ENCODE measurements at places on chromosomes 2 and 18.

- H3K27me3 ChIP-seq: no peaks in the 10 kb centered on the region
- no peak overlapping the region for H3K27ac ChIP-seq
- H3K4me1 ChIP-seq: no peaks in the 10 kb centered on the region
- H3K36me3 ChIP-seq: no peaks in the 10 kb centered on the region
- no peak overlapping the region for H3K4me3 ChIP-seq
Measured at GRCh38 chr18:70390371-70391090, 101.7 kb downstream of the SOCS6 start.

DNA sequence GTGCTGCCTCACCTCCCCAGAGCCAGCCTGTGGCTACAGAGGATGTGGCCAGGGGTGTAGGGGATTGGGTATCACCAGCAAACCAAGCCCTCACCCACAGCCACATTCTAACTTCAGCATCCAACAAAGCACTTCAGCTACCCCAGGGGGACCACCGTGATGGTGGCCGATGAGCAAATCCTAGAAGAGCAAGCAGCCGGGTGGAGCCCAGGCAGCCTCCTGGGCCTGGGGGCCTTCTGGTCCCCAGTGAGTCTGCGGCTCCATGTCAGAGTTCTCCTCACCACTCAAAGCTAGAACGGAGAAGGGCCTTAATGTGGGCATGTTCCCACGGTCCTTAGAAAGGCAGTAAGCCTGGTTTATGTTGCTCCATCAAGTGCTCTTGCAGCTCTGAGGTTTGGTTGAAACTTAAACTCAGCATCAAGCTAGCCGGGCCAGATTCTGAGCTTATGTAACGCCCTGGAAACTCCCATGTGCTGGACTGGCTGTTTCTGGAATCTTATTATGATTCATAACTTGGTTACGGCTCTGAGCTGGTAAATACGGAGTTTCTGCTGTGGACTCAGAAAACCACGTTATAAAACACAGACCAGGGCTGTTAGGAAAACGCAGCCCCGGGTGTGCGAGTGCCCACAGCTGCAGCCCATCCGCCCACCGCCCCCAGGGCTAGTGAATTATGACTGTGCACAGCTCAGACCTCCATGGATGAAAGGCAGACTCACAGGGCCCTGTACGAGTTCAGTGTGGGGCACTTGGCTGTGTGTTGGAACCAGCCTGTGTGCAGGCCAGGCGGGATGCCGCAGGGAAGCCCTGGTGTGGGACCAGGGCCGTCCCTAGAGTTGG, 99.8 kb downstream of the SEPTIN10 start:
- peaks cover 2% of the 10 kb centered on the region for H3K4me1 ChIP-seq
- no peak overlapping the region for H3K27ac ChIP-seq

- no peak for DNase-seq
- no peak overlapping the region for H3K4me3 ChIP-seq
- H3K27ac ChIP-seq: peak overlapping the region; percentile 27
Measured at GRCh38 chr2:118061135-118061955, 26.9 kb upstream of the INSIG2 start.

DNA sequence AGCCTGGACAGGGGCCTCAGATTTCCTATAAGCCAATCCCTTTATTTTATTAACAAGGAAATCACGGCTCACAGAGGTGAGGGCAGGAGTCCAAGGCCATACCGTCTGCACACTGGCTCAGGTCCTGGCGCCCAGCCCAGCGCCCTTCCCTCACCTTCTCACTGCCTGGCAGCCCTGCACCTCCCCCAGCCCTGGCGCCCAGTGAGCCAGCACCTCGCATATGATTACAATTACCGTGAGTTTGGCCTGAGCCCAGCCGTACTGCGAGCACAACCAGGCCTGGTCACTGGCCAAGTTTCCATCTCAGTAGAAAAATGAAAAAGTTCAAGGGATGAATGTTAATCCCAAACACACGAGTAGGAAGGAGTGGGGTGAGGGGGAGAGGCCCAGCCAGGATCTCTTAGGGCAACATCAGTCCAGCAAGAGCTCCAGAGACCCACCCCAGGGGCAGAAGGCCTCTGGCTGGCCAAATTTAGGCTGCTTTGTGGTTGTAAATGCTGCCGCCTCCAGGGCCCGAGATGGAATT, 68.4 kb downstream of the MCFD2 start:
- peaks cover 9% of the 10 kb centered on the region for H3K4me1 ChIP-seq
- H3K27me3 ChIP-seq: peaks cover 9% of the 10 kb centered on the region
- no peak overlapping the region for H3K4me3 ChIP-seq
- no peak overlapping the region for H3K27ac ChIP-seq
- DNase-seq: no peak

- no peak for DNase-seq
- H3K4me1 ChIP-seq: peaks cover 5% of the 10 kb centered on the region
- no peak overlapping the region for H3K27ac ChIP-seq
- H3K4me3 ChIP-seq: no peak overlapping the region
- H3K27me3 ChIP-seq: peaks cover 32% of the 10 kb centered on the region
Measured at GRCh38 chr2:10709290-10709939, 12.0 kb upstream of the ATP6V1C2 start.

GRCh38 chr18:40531051-40531450, 1424.0 kb upstream of the PIK3C3 start:
- no peak for DNase-seq
- H3K36me3 ChIP-seq: no peaks in the 10 kb centered on the region
- no peaks in the 10 kb centered on the region for H3K4me1 ChIP-seq
- H3K27ac ChIP-seq: no peak overlapping the region
- no peak overlapping the region for H3K4me3 ChIP-seq

GRCh38 chr2:27914041-27914804, 23.7 kb downstream of the BABAM2 start:
- H3K36me3 ChIP-seq: peaks cover 26% of the 10 kb centered on the region
- DNase-seq: no peak
- no peak overlapping the region for H3K4me3 ChIP-seq
- H3K27me3 ChIP-seq: no peaks in the 10 kb centered on the region
- H3K4me1 ChIP-seq: peaks cover 17% of the 10 kb centered on the region

DNA sequence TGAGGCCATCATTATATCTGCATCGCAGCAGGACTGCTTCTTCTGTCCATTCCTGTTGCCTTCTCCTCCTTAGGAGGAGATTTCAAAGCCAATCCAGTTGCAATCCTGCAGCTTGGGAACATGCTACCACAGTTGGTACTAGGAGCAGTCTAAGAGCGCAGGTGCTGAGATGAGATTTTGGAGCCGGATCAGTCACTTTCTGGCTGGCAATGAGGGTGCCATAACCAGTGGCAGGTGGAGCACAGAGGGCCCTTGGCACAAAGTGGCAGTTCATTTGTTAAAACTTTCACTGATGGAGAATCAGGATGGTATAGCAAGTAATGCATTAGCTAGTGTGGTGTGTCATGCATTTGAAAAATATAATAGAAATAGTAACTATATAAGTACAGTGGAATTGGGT, 173.7 kb upstream of the ATP5MC3 start:
- H3K4me1 ChIP-seq: no peaks in the 10 kb centered on the region
- H3K36me3 ChIP-seq: no peaks in the 10 kb centered on the region
- H3K4me3 ChIP-seq: no peak overlapping the region

DNA sequence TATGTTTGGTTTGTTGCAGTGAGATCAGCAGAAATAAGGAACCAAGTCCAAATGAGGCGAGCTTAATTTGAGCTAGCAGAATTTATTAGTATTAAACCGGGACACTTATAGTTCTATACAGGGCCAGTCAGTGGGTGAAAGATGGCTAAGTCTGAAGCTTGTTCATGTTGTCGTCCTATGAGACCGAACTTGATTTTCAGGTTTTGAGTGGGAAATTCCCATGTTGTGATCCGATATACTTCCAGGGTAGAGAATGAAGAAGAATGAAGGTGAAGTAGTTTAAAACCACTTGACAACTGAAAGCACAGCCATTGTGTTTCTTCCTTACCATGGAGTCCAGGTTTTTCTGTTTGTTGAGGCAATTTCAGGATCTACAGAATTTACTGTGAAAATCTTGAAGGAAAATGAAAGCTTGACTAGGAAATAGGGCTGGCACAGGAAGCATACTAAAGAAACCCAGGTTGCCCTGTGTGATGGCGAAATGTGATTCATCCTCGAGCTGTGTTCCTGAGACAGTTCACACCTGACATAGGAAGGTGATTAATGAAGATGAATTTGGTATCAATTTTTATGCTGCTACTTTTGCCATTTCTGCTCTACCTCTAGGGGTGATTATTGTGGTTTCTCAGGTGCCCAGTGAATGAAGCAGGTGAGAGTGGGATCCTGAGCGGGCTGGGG, 37.6 kb upstream of the MGAT5 start:
- peaks cover 7% of the 10 kb centered on the region for H3K36me3 ChIP-seq
- no peak overlapping the region for H3K4me3 ChIP-seq
- H3K27me3 ChIP-seq: no peaks in the 10 kb centered on the region
- peak overlapping the region; percentile 44 for H3K27ac ChIP-seq
- peaks cover 65% of the 10 kb centered on the region for H3K4me1 ChIP-seq
- DNase-seq: no peak

GRCh38 chr2:149924549-149925213, 337.1 kb upstream of the MMADHC start:
- H3K27ac ChIP-seq: no peak overlapping the region
- DNase-seq: no peak
- H3K27me3 ChIP-seq: no peaks in the 10 kb centered on the region
- no peaks in the 10 kb centered on the region for H3K4me1 ChIP-seq
- no peak overlapping the region for H3K4me3 ChIP-seq

- peaks cover 27% of the 10 kb centered on the region for H3K36me3 ChIP-seq
- peak overlapping the region; percentile 7 for H3K27ac ChIP-seq
- DNase-seq: no peak
- H3K27me3 ChIP-seq: no peaks in the 10 kb centered on the region
- no peaks in the 10 kb centered on the region for H3K4me1 ChIP-seq
Measured at GRCh38 chr2:159439421-159439820, 152.9 kb upstream of the WDSUB1 start.

DNA sequence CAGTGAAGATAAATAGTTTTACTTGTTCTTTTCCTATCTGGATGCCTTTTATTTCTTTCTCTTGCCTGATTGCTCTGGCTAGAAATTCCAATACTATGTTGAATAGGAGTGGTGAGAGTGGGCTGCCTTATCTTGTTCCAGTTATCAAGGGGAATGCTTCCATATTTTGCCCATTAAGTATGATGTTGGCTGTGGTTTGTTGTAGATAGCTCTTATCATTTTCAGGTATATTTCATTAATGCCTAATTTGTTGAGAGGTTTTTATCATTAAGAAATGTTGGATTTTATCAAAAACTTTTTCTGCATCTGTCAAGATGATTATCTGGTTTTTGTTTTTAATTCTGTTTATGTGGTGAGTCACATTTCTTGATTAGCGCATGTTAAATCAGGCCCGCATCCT, 655.8 kb downstream of the NUP35 start:
- no peaks in the 10 kb centered on the region for H3K4me1 ChIP-seq
- no peak overlapping the region for H3K4me3 ChIP-seq
- H3K27me3 ChIP-seq: no peaks in the 10 kb centered on the region

DNA sequence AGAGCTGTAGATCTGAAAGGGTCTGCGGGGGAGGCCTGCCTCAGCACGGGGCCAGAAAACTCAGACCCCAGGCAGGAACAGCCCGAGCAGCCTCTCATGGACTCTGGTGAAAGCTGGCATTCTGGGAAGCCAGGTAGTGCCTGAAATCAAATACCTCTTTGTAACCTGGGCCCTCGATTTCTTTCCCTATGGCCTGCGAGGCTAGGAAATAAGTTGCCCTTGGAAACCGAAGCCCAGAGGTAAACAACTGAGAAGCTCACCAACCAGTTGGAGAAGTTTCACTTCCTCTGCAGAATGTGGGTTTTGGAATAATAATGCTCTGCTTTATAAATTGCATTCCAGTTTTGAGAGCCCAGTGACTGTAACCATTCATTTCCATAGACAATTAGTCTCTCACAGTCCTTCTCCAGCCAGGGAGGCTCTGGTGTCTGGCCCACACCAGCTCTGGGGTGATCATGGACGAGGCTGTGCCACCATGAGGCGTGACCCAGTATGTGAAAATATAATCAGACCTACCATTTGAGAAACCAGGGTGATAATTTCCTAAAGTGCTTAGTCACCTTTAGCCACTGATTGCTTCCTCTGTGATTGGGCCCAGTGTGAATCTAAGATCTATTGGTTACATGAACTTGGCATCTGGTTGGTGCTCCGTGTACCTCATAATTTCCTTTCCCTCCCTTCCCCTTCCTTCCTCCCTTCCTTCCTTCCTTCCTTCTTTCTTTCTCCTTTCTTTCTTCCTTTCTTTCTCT, 133.1 kb upstream of the PELI1 start:
- H3K36me3 ChIP-seq: no peaks in the 10 kb centered on the region
- no peak overlapping the region for H3K4me3 ChIP-seq

- peaks cover 2% of the 10 kb centered on the region for H3K36me3 ChIP-seq
- no peaks in the 10 kb centered on the region for H3K4me1 ChIP-seq
- no peak overlapping the region for H3K27ac ChIP-seq
- H3K27me3 ChIP-seq: peaks cover 21% of the 10 kb centered on the region
Measured at GRCh38 chr2:100865816-100866460, 46.0 kb downstream of the NPAS2 start.

GRCh38 chr2:37020212-37020886, 54.0 kb upstream of the STRN start:
- H3K36me3 ChIP-seq: peaks cover 53% of the 10 kb centered on the region
- H3K27me3 ChIP-seq: no peaks in the 10 kb centered on the region
- H3K27ac ChIP-seq: no peak overlapping the region
- no peak overlapping the region for H3K4me3 ChIP-seq

- peaks cover 39% of the 10 kb centered on the region for H3K4me1 ChIP-seq
- H3K36me3 ChIP-seq: peaks cover 18% of the 10 kb centered on the region
- peak overlapping the region; percentile 97 for H3K27ac ChIP-seq
- DNase-seq: peak; percentile 51
Measured at GRCh38 chr2:234288974-234289455, 207.9 kb downstream of the ARL4C start.

GRCh38 chr2:72220170-72220569, 72.5 kb upstream of the CYP26B1 start:
- no peak overlapping the region for H3K4me3 ChIP-seq
- H3K4me1 ChIP-seq: no peaks in the 10 kb centered on the region
- H3K27me3 ChIP-seq: no peaks in the 10 kb centered on the region
- peak overlapping the region; percentile 38 for H3K27ac ChIP-seq
- no peak for DNase-seq
- H3K36me3 ChIP-seq: no peaks in the 10 kb centered on the region

DNA sequence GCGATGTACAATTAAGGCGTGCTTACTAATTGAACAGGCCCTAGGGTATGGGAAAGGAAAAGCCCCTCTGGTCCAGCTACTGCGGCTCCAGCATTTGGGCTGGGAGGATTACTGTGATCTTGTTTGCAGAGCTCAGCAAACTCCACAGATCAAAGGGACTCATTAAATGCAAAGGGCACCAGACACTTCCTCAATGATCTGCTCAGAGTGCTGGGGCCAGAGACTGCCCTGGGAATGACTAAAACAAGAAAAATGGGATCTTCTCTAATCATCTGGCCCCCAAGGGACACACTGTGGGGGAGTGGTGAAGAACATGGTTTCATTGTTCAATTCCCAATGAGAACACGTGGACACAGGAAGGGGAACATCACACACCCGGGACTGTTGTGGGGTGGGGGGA, 85.0 kb downstream of the MARCHF4 start:
- H3K4me3 ChIP-seq: no peak overlapping the region
- H3K27ac ChIP-seq: no peak overlapping the region
- peaks cover 7% of the 10 kb centered on the region for H3K27me3 ChIP-seq
- no peaks in the 10 kb centered on the region for H3K36me3 ChIP-seq
- no peak for DNase-seq

GRCh38 chr2:39468579-39469451, 31.7 kb upstream of the MAP4K3 start:
- H3K4me1 ChIP-seq: peaks cover 55% of the 10 kb centered on the region
- DNase-seq: no peak
- H3K36me3 ChIP-seq: peaks cover 15% of the 10 kb centered on the region
- H3K27ac ChIP-seq: no peak overlapping the region

GRCh38 chr18:25281556-25281955, 70.4 kb downstream of the ZNF521 start:
- DNase-seq: no peak
- H3K36me3 ChIP-seq: no peaks in the 10 kb centered on the region
- peaks cover 9% of the 10 kb centered on the region for H3K27me3 ChIP-seq
- H3K27ac ChIP-seq: no peak overlapping the region
- H3K4me1 ChIP-seq: peaks cover 10% of the 10 kb centered on the region

Measured in stimulated activated naive B cell treated with anti-CD40 and anti-IgM and Interleukin-4, amounts not matched to agents 10 μg/mL and 1 μg/mL and 100 μg/mL, for 72 hours (primary cell).